ENCODE measurements at places on chromosomes 2 and 18.

GRCh38 chr18:50626317-50626716, 66.4 kb downstream of the MAPK4 start:
- no peak for DNase-seq

DNA sequence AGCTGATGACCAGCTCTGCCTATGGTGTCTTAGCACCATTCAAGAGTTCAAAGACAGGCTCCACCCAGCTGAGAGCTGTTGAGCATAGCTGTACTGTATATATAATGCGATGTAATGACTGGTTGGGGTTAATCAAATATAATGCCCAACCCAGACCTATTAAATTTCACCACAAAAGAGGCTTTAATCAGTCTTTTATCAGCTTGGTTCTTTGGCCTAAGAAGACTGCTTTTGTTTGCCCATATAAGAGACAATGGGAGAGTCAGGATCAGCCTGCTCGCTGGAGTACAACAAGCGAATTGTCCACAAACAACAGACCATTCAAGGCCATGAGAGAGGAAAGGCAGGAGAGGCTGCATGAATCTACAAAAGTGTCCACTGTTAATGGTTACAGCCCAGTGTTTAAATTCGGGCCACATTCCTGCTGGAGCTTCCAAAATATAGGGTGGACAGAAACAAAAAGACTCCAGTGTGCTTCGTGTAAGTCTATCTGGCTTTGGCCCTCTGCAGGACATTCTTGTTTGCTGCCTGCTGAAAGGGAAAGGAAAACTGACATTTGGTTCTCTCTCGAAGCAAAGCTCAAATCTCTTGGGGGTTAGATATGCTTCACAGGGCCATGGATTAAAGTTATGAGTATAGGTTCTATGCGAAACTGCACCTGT, 299.0 kb upstream of the FBXO11 start:
- DNase-seq: no peak

GRCh38 chr2:2572393-2573204, 241.5 kb upstream of the MYT1L start:
- no peak for DNase-seq

DNA sequence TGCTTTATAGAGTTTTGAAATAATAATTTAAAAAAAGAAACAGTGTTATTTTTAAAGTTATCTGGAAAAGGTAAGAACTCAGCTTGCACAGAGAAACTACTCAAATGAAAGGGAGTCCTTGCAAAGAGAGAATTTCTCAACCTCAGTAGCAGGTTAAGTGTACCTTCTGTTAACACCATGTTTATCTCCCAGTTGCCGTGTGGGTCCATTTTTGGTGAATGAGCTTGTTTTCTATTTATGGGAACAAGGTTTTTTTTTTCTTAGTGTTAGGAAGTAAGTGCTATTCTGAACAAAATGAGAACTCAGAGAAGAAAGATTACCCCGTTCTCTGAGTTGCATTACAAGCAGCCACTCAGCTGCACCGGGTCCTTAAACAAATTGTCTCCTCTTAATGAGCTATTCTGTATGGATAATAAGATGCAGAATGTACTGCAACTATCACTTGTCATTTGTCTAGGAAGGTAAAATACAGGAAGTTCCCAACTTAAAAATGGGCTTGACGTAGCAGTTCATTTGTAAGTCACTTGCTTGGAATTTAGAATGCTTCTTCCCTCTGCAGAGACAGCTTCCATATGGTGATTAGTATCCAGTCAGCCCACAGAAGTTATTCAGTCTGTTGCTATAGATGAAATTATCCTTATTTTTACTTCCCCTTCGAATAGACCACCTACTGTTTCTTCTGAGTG, 74.9 kb downstream of the LTBP1 start:
- no peak for DNase-seq

- no peak for DNase-seq
Observed at GRCh38 chr2:154620471-154620870, 78.0 kb upstream of the KCNJ3 start.

GRCh38 chr2:157760949-157761348, 115.2 kb downstream of the ACVR1 start:
- DNase-seq: no peak

DNA sequence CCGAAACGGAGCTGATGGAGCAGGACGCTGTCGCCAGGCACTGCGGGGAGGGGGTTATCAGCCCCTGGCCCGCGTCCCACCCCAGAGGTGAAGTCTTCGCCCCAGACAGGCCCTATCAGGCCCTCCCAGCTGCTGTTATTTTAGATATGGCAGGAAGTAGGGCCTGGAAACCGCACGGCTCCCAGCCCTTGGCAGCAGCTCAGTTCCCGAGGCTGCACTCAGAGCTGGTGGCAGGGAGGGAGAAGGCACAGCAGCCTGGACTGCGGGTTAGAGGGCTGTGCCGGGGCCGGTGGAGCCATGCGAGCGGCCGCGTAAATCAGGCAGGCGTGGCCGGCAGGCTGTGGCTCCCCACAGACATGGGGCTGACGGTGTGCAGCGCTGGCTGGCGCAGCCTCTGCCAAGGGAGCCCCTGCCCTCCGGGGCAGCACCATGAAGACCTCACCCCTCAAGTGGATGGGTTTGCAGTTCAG, 111.4 kb downstream of the NFATC1 start:
- no peak for DNase-seq

- DNase-seq: no peak
Observed at GRCh38 chr2:74373985-74374384, 6.1 kb downstream of the DCTN1 start.

DNA sequence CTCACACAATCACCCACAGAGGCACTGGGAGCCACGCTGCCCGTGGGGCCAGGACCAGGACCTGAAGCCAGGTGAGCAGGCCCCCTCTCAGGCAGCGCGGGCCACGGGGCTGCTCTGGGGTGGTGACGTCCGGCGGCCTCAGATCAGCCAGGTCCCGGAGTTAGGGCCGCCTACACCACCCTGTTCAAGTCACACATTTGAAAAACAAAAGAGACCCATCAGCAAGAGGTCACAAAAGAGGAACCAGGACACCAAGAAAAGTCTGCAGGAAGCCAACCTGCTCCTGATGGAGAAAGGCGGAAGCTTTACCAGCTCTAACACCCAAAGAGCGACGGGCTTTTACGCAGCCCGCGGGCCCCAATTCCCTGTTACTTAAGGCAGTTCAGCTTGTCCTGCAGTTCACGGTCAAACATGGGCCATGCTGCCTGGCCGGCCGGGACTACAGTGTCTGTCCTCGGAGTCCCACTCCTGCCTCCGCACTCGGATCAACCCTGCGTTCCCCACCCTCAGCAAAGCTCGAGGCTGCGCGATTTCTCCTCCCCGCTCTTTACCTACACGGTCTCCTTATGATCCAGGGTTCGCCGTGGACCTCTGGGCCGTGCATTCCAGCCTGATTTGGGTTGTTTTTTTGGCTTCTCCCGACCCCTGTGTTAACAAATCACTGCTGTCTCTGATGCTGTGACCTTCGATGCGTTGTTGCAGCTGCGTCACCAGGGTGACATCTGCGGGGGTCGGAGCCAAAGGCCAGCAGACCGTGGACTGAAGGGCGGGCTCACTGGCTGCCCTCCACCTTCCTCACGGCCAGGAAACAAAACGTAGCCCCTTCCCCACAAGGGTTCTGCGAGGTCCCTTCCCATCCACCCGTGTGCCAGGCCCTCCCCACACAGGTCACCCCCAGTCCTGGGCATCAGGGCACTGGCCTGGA, 31.0 kb downstream of the SNORC start:
- no peak for DNase-seq

DNA sequence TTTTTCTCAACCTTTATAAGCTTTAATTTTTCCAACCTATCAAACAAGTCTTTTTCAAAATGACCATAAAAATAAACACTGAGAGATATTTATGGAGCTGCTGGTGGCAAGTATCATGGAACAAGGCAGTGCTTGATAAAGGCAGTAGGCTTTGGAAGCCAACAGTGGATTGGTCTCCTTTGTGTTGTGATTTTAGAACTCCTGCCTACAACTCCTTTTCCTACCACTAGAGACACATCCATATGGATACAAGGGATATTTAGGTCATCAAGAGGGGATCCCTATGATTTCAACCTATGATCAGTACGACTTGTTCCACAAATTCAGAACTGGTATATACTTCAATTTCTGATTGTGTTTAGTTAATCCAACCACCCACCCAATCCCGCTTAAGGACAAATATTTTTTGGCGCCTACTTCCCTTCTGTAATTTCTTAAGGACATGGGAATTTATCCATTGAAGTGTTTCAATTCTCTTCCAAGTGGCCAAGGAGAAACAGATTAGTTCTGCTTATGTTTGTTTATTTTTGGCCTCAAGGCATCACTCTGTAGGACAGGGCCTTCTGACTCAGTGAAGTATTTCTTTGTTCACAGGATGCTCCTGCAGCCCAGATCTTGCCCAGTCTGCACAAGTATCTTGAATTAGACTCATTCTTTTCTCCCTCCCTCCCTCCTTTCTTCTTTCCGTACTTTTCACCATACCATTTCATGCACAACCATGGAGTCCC, 2119.6 kb upstream of the PIK3C3 start:
- DNase-seq: no peak
